HT1080 (cell line): ENCODE measurements at places on chromosomes 6 and 20. TPM values are rescaled to one million over a fixed set of nuclear protein-coding genes. Genes with fewer than 3 reads are reported as not detected.

- no peak for DNase-seq
Measured at GRCh38 chr6:161414180-161414579, 140.3 kb upstream of the AGPAT4 start.

DNA sequence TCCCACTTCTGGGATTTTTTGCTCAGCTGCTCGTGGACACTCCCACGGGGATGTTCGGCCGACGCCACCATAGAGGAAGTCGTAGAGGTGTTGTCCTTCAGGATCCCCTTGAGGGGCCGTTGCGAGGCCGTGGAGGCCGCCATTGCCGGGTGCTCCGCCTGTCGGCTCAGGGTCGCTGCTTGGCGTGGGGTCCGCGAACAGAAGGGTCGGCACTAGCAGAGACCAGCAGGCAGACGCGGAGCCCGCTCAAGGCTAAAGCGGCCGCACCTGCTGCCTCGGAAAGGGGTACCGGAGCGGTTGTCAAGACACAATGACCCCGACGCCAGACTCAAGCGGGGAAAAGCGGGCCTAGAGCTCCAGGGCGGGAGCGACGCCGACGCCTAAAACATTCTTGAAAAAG lies 25.7 kb downstream of the PSMB9 start:
- no peak for DNase-seq

DNA sequence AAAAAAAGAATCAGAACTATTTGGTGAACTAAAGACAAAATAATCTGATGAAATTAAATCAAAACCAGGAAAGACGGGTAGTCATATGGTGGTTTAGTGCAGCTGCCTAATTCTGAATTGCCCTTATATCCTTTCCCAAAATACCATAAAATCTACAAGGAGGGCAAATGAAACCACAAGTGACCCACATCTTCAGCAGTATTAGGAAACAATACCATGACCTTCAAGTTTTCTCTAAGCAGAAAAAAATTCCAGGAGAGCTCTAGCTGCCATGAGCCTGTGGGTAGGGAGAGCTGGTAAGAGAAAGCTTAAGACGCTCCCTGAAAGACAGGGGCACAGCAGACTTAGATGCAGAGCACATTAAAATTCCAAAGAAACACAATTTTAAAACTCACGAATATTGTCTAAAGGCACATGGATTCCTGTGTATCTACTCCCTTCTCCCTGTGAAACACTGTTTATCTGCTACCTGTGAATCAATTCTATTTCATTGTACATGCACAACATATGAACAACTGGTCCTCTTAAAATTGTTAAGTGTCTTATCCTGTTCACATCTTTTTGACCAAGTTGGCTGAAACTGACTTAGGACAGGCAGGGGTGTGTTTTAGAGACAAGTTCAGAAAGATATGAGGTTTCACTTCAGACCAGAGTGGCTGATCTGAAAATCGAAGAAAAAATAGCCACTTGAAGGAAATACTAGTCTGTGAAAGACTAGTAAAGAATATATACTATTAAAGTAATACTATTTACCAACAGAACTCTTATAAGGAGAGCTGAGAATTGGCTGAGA lies 153.6 kb upstream of the SHLD1 start:
- DNase-seq: no peak

TINAG gene
- total RNA-seq: not detected in 2 replicates

RBBP9 gene
- total RNA-seq: 17.1 and 17.4 TPM in 2 replicates
